ENCODE measurements at places on chromosomes 6 and 20.

GRCh38 chr6:52788478-52788877 lies 15.1 kb downstream of the GSTA1 start:
- no peak for DNase-seq

GRCh38 chr20:37407019-37407566 lies 61.2 kb downstream of the SRC start:
- DNase-seq, result no peak

DNA sequence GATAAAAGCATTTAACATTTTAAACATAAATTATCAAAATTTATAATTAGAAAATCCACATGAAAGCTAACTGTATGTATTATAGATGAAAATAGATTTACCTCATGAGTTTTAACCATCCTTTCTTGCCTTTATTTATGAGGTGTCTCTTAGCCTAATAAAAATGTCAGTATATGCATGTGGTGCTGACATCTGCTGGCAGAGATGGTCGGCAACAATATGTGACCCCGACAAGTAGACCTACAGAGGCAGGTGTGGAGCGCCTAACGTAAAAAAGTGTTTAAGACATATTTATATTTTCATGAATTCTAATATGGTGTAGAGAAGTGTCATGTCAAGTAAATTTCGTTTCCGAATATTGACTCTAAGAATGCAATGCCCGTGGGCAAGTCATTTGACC lies 149.0 kb upstream of the FUT9 start:
- no peak for DNase-seq

GRCh38 chr20:59829786-59830664 lies 103.4 kb downstream of the SYCP2 start:
- DNase-seq, result no peak

GRCh38 chr6:153101461-153101860 lies 29.6 kb downstream of the RGS17 start:
- DNase-seq, result no peak

- no peak for DNase-seq
Observed at GRCh38 chr6:89400050-89400449, 12.0 kb downstream of the RRAGD start.

GRCh38 chr6:87617405-87617804 lies 27.5 kb downstream of the ORC3 start:
- no peak for DNase-seq

DNA sequence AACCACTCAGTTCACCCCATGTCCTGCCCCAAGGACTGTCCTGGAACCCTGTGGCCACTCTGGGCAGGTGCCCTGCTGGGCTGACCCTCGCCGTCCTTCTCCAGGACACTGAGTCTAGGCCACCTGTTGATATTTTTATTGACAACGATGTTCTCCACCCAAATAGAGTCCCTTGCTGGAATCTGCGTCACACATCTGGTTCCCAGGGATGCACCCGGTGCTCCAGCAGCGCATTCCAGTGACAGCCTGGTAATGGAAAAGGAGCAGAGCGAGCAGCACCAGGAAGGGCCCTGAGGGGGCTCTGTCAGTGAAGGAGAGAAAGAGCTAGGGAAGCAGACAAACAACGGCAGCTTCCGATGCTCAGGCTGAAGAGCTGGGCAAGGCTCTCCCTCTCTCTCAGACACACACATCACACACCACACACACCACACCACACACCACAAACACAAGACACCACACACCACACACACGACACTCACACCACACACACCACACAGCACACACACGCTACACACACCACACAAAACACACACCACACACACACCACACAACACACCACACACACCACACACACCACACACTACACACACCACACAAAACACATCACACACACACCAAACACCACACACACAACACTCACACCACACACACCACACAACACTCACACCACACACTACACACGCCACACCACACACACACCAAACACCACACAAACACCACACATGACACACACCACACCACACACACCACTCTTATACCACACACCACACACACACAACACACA lies 117.9 kb upstream of the THBS2 start:
- DNase-seq, result peak; percentile 35

DNA sequence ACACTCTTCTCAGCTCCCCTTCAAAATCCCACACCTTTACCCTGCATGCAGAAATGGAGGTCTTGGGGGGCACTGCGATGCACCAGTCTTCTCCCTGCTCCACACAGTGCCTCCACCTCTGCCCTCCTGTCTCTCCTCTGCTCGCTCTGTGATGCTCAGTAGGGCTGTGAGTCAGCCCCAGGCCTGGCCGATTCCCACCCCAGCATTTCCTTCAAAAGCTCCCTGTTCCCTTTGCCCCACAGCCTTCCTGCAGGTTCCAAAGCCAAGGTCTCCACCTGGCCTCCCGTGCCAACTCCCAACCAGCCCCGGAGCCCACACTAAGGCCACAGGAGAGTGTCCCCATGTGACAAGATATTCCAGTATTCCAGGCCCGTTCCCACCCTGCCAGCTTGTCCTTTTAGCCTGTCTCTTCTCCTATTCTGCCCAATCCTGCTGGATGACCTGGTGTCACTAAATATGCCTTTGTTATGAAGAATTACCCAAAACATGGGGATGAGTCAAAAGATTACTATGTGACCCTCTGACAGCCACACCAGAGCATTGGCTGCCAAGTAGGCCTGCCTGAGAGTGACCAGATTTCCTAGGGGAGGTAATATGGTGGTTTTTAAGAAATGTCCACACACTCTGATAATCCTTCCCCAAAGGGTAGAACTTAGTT lies 118.9 kb upstream of the NXT1 start:
- no peak for DNase-seq

DNA sequence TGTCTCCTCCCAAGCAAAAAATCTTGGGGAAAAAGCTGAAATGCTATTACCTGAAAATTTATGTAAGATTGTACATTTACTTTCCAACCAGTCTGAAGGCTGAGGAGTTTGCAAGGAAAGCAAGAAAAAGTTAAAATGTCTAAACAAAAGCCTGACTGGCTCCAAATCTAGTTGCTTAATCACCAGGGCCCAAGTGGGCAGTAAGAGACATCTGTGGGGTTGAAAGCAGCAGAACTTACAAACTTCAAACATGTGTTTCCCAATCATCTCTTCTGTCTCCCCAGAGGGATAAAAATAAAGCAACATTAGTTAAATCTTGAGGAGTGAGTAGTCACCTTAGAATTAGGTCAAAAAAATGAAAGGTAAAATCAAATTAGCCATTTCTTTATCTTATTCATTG lies 98.6 kb downstream of the OGFRL1 start:
- DNase-seq, result no peak

- no peak for DNase-seq
Observed at GRCh38 chr6:118705544-118706491, 54.4 kb upstream of the CEP85L start.

DNA sequence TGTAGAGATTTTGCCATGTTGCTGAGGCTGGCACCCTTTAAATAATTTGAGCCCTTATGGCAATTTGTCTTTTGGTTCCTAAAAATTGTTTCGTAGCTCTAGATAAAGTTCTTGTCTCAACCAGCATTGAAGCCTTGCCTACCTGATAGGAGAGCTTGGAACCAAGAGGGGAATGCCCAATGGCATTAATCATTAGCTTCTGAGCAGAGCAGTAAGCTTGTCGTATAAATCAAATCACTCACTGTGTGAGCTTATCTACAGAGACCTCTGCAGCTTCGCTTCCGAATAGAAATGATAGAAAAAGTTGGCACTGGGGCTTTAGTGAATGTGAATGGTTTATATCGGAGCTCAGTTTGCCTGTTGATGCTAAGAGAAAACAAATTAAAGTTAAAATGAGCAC lies 10.7 kb downstream of the ANKRD6 start:
- no peak for DNase-seq

- no peak for DNase-seq
Observed at GRCh38 chr20:37095108-37095598, 644 bp downstream of the RBL1 start.

- DNase-seq, result no peak
Observed at GRCh38 chr6:63816401-63816981, 180.9 kb downstream of the PHF3 start.

GRCh38 chr20:20856306-20856705 lies 143.9 kb upstream of the RALGAPA2 start:
- DNase-seq, result no peak

- no peak for DNase-seq
Observed at GRCh38 chr6:76771059-76771634, 692.1 kb downstream of the HTR1B start.

DNA sequence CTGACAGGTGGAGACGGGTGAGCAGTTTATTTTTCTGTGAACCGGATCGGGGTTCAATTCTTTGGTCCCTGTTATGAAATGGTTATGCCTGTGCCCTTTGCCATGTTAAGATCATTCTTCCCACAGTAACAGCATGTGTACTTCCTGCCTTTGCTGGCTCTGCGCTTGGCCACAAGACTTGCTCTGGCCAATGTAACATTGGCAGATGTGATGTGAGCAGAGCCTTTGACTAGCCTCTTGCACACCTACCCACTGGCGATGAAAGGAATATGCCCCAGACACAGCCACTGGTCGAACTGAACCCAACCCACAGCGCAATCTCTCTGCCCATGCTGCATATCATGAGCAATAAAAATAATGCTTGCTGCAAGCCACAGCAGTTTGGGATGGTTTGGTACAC lies 31.9 kb downstream of the JAG1 start:
- DNase-seq, result no peak

DNA sequence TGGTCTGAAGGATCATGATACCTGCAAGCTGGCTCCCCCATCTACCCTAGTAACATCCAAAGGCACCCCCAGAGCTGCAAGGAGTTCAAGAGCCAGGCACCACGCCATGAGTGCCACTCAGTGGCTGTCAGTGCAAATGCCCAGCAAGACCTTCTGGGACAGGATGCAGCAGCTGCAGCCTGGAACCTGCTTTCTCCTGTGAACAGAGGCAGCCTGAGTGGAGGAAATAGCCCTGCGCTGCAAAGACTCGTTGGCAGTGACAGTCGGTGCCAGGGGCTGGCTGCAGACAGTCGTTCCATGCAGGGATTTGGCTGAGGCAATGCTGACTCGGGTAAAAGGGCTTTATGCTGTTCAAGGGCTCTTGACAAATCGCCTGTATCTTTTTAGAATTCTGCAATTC lies 15.7 kb upstream of the SSTR4 start:
- no peak for DNase-seq

GRCh38 chr6:80643881-80644280 lies 537.4 kb downstream of the BCKDHB start:
- no peak for DNase-seq

DNA sequence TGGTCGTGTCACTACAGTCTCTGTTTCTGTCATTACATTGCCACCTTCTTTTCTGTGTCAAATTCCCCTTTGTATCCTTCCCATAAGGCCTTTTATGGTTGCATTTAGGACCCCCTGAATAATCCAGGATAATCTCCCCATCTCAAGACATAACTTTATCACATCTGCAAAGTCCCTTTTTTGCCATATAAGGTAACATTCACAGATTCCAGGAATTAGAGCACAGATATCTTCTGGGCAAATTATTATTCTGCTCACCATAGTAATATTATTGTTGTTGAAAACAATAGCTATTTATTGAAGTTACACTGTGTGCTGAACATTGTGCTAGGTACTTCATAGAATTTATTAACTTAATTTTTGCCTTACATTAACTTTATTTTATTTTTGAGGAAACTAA lies 159.1 kb downstream of the TFAP2B start:
- no peak for DNase-seq

Data from fibroblast of skin of left biceps (primary cell).